ENCODE measurements at places on chromosomes 4 and X. TPM values are rescaled to one million over a fixed set of nuclear protein-coding genes. Genes with fewer than 3 reads are reported as not detected.

GRCh38 chr4:119559044-119559647 lies 69.5 kb downstream of the PDE5A start:
- no peak for DNase-seq

Gene CFI
- 0.26 TPM for total RNA-seq

DNA sequence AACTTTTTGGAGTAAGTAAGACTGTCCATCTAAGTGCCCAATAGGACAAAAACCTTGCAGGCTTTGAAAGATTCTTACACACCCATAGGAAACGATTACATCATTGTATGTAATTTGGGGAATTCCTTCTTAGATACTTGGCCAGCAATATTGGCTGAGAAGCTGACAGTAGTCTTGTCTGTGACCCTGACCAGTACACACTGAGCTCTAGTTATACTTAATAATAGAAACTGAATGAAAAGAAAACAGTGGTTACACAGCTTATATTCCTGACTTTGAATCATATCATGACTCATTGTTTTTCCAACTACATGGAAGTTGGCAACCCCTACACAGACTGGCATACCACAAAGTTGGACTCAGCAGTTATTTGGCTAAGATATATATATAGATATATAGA lies 7.1 kb upstream of the TLR2 start:
- no peak for DNase-seq

Gene GSPT2
- 9.7 TPM for total RNA-seq

Gene ZNF141
- 23.8 TPM for total RNA-seq

Gene ERAS
- total RNA-seq: not detected

- no peak for DNase-seq
Observed at GRCh38 chr4:94334962-94335361, 7.7 kb downstream of the HPGDS start.

GRCh38 chr4:174213731-174214100 lies 69.8 kb downstream of the FBXO8 start:
- DNase-seq: no peak

Gene DIPK2B
- not detected for total RNA-seq

Gene SERPINA7
- total RNA-seq: not detected

DNA sequence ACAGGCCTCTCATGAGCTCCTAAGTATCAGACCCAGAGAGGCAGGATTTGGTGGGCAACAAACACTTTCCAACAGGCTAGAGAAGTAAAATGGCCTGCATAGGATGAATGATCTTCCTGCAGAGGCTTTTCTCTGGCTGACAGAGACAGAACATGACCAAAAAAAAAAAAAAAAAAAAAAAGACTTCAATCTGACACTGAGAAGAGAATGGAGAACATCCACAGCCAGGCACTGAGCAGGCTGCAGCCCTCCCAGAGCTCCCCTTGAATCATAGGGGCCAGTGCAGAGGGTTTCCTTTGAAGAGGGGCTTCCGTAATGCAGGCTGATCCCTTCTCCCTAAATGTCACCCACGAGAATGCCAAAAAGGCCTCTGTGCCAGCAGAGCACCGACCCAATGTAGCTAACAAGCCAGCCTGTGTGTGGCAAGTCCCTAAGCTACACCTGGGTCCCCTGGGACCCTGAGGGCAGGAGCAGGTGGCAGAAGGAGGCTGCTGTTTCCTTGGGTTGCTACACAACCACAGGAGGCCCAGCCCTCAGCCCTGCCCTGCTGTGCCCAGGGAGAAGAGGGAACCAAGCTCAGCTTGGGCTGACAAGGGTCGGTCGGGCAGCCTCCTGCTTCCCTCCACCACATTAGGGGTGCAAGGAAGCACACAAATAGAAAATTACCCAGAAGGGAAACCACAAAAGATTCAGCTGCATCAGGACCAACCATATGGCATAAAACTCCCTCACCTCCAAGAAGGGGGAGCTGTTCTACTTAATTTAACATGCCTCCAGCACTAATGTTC lies 55.6 kb downstream of the MAP7D2 start:
- no peak for DNase-seq

DNA sequence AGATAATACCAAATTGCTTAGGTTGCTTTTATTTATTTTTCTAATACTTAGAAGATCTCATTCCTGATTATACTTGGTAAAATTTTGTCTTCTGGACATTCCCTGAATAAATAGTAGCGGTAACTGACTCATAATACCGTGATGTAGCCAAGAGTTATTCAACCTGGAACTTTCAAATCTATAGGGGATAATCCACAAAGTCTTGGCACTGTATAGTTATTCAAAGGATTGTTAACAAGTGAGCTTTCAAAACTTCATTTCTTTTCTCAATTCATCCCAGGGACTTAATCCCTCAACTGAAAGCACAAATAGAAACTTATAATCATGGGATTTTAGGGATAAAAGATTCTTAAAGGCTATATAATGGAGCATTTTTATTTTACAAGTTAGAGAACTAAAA lies 1383.3 kb downstream of the FAM133A start:
- no peak for DNase-seq

GRCh38 chr4:138259824-138260223 lies 17.7 kb upstream of the SLC7A11 start:
- DNase-seq: no peak

- DNase-seq: no peak
Observed at GRCh38 chr4:127759228-127759820, 22.8 kb upstream of the HSPA4L start.

DNA sequence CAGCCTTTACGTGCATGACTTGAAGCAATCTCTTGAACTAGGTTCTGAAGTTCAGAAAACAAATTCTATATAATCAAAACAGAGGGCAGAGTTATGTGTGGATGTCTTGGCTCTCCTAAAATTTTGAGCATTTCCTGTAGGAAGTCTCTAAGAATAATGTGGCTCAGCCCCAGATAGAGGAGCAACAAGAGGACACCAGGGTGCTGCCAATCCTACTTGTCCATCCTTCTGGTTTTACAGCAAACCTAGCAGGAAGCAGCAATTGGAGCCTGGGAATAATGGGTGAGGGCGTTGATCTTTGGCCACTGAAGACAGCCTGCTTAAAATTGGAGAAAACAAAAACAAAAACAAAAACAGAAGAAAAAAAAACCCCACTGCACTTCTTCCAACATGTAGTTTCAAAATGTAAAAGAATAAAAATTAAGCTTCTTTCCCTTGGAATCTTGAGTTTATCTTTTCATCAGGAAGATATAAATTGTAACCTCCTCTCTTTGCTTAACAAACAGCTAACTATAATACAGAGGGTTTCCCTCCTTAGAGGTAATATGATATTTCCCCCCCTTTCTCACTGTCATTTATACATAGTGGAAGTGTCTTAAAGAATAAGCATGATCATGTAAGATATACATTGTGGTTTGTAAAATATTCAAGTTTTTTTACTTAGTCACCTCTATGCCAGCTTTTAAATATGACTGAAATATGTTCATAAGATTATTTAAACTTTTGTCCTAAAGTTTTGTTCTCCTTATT lies 130.6 kb downstream of the FBXO8 start:
- no peak for DNase-seq

Gene MAGEB17
- total RNA-seq: not detected

Gene ZNF630
- 3.2 TPM for total RNA-seq

GRCh38 chrX:118566359-118566758 lies 70.7 kb downstream of the DOCK11 start:
- no peak for DNase-seq

Gene NEIL3
- total RNA-seq: 40.5 TPM

- DNase-seq: no peak
Observed at GRCh38 chrX:63889001-63889400, 104.0 kb upstream of the ARHGEF9 start.

Gene MEPE
- total RNA-seq: not detected

DNA sequence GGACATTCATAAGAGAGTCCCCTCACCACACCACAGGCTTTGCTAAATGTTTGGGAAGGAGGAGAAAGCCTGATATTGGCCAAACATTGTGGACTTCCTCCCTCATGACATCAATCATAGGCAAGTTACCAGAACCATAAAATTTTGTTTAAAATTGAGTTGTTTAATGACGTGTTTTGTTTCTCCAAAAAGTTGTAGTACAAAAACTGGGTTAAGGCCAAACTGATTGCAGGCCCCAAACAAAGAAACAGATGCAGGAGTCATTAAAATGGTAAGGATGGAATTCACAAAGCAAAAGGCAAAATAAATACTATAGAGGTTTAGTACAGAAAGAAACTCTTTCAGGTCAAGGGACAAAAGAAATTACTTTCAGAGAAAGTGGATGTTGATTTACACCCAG lies 3.9 kb upstream of the ODAM start:
- DNase-seq: no peak

DNA sequence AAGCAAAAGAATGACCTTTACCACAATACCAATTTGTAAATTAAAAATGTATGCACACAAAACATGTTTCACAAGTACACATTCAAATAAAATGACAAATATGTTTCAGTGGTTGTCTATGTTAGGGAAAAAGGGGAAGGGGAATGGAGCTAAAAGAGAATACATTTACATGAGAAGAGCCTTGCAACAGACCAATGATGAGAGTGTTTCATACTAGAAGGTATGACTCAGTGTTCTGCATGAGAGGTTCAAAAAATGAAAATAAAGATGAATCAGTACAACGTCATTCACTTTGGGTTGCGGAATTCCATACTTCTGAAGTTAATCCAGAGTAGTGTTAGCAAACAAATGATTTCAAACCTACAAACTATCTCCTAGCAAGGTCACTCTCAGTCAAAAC lies 51.7 kb downstream of the RPGR start:
- DNase-seq: no peak

DNA sequence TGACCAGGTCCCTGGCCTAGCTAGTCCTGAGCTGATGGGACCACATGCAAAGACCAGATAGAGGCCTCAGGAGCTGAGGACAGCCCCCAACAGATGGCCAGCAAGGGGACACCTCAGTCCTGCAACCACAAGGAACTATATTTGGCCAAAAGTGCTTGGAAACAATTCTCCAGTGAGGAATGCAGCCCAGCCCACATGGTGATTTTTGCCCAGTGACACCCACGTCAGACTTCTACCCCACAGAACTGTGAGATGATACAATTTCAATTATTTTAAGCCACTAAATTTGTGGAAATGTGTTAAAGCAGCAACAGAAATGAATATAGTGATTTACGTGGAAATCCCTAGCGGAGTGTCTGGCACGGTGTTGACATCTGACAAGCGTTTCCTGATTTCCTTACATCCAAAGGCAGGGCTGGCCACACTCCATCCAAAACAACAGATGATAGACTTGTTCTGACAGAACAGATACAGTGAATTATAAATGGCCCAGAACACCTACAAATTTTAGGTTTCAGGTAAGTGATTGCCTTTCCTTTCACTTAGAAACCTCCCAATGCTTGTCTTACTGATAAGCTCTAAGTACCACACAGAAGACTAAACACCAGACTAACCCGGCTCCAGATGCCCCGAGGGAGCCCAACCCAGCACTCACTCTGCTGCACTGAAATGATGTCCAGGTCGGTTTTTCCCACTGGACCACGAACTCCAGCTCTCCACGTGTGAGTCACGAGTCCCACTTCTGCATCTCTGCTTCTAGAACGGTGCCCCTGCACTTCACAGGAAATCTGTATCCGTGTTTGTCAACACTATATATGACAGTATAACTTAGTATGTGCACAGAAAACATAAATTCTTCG lies 5.8 kb downstream of the AFAP1 start:
- no peak for DNase-seq

Gene MAGEA8
- not detected for total RNA-seq

Gene TLR8
- not detected for total RNA-seq

- no peak for DNase-seq
Observed at GRCh38 chr4:6222761-6223292, 22.5 kb upstream of the JAKMIP1 start.

Gene COL4A5
- not detected for total RNA-seq

GRCh38 chrX:19886375-19886774 lies 1.0 kb downstream of the SH3KBP1 start:
- no peak for DNase-seq

Gene GPRASP3
- total RNA-seq: 2.0 TPM

Gene ASB11
- total RNA-seq: not detected

DNA sequence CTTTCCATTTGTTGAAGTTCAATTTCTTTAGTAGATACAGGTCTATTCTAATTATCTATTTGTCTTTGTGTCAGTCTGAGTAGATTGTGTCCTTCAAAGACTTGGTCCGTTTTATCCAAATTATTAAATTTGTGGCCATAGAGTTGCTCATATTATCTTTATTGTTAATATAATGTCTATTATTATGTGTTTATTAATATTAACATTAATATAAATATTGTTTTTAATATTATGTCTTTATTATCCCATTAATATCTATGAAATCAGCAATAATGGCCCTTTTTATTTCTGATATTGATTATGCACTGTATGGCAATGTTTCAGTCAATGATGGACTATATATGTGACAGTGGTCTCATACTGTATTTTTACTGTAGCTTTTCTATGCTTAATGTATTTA lies 2067.3 kb upstream of the AGA start:
- DNase-seq: no peak

GRCh38 chr4:80423553-80424224 lies 88.2 kb downstream of the CFAP299 start:
- DNase-seq: no peak

Gene TEX13B
- total RNA-seq: not detected

Gene STOX2
- total RNA-seq: not detected

Gene SLC16A2
- total RNA-seq: not detected
